ENCODE measurements at places on chromosomes 7 and 10. TPM values are rescaled to one million over a fixed set of nuclear protein-coding genes. Genes with fewer than 3 reads are reported as not detected.

- no peak for DNase-seq
Observed at GRCh38 chr7:119452401-119452800, 820.6 kb upstream of the KCND2 start.

DNA sequence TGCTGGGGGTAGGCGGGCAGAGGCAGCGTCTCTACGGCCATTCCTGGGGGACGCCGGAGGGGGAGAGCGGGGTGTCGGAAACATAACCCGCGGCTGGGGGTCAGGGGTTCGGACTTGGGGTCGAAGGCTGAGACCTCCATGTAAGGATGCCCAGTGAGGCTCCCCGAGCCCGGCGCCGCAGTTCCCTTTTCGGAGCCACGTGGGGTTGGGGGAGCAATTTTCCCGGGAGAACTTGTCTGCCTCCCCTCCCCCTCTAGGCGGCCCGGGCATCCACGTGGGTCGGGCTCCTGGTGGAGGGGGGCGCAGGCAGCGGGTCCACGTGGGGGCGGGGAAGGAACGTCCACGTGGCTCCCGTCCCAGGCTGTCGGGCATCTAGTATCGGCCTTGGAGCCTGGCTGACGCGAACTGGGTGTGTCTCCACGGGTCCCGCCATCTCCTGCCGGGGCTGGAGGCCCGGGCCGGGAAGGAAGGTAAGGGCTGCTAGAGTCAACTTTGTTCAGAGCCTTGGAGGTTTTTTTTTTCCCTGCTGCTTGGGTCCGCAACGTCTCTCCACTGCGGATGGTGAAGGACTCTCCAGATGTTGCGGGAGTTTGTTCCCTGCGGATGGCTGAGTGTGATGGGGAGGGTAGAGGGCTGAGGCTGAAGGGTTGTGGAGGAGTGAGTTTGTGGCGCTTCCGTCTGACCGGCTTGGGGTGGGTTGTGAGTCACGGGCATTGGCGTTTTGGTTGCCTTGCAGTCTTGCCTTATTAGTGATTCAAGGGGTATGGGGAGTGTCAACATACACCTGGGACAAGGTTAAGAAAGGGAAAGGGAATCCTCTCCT is 744 bp downstream of the PPRC1 start:
- DNase-seq, result no peak

- DNase-seq, result no peak
Observed at GRCh38 chr7:142334236-142334635, 76.4 kb upstream of the PRSS58 start.

- no peak for DNase-seq
Observed at GRCh38 chr10:101495324-101495925, 92.6 kb downstream of the POLL start.

- peak; percentile 91 for DNase-seq
Observed at GRCh38 chr10:60480865-60481563, 91.3 kb upstream of the ANK3 start.

GRCh38 chr10:22856444-22857074 is 71.3 kb upstream of the ARMC3 start:
- no peak for DNase-seq

DNA sequence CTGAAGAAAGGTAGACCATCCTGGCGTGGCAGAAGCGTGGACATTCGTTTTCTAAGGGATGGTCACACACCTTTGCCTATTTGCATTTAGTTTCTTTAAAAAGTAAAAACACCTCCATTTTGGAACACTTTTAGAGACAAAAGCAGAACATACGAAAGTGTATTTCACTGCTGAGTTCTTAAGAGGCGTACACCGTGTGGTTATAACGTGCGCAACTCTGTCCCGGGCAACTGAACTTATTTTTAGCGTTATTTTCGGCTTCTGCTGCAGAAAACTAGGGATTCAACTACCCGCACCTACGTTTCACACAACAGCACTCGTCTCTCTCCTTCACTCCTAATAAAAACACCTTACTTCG is 557 bp upstream of the LSM8 start:
- DNase-seq, result no peak

DNA sequence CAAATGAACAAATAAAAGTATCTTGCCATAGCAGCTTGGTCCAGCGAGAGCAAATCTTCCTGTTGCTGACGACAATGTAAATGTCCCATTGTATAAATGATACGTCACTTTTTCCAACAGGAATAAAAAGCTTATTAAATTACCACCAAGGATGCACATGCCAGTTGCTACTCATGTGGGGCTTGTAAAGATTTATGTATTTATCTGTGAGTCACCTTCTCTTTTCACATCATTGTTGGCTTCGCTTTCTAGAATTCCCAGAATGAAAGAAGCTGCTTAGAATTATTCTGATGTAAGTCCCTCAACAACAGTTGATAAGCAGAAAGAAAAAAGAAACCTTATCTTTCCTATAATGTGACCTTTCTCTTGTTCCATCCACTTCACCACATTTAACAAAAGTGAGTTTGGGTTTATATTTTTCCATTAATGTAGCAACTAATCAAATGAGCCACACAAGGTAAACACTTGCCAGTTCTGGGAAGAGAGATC is 22.4 kb downstream of the DNAJC12 start:
- no peak for DNase-seq

DNA sequence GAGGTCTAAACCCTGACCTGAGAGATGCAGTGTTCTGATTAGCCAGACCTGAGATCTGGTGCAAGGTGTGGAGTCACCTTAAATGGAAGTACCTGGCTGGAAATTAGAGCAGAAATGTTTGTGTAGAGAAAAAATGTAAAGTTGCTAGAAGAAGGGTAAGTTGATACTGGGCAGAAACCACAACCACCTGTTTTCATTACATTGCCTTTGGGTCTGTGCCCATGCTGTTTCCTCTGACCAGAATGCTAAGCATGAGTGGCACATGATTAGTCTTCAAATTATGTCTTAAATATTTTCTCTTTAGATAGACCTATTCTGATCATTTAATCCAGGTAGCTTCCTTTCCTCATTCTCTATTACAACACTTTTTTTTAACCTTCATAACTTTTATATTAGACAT is 69.0 kb downstream of the CASD1 start:
- DNase-seq, result no peak

DNA sequence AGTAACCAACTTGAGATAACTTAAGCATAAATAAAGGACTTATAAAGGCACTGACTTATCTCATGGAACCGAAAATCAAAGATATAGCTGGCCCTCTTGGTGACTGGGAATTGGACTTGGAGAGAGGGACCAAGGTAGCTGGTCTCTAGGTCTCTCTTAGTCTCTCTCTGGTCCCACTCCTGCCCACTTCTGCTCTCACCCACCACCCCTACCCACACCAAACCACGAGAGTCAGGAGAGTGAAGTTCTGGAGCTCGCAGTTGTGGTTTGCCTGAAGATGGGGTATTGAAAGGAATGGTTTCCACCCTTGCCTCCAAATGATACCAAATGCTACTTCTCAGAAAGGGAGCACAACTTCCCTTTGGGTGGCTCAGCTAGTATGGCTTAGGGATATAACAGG is 216.3 kb downstream of the LRMDA start:
- DNase-seq, result no peak

The CAMK2B gene
- not detected for total RNA-seq

The CUZD1 gene
- total RNA-seq, result 1.0 TPM

The ANKRD61 gene
- total RNA-seq, result not detected

All from epithelial cell of proximal tubule (primary cell).